ENCODE measurements at places on chromosomes 13 and 19.

GRCh38 chr13:37495046-37495445 is 103.5 kb downstream of the POSTN start:
- no peak for DNase-seq

GRCh38 chr19:30799865-30800755 is 427.9 kb downstream of the ZNF536 start:
- DNase-seq = no peak

GRCh38 chr19:39817888-39818561 is 15.9 kb downstream of the DYRK1B start:
- DNase-seq = no peak

DNA sequence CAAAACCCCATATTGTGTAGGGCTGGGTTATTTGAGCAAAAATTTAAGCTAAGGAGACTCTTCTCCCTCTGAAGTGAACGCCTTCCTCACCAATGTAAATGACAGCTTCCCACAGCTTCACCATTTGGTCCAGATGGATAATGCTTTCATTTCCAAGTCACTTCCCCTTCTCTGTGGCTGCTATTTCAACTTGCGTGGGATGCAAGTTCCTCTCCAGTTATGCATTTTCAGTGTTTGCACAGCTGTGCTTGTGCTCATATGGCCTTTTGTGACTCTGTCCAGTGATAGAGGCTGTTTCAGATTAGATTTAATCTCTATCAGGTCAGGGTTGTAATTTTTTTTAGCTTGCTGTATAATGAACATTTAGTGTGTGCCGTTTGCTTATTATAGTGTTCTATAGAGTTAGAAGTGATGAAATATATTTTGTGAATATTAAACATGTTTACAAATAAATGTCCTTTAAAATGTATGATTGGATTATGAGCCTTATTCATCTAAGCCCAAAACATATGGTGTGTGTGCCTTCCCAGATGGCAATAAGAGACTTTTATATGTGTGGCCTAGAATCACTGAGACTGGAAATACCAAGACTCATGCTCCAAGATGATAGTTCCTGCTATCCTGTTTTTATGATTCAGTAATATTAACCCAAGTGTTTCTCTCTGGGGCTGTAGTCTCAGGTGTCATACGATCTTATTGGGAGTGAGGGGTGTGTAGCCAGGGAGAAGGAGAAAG is 86.6 kb downstream of the TNFRSF19 start:
- DNase-seq = no peak

GRCh38 chr13:76764429-76764828 is 121.8 kb downstream of the KCTD12 start:
- no peak for DNase-seq

DNA sequence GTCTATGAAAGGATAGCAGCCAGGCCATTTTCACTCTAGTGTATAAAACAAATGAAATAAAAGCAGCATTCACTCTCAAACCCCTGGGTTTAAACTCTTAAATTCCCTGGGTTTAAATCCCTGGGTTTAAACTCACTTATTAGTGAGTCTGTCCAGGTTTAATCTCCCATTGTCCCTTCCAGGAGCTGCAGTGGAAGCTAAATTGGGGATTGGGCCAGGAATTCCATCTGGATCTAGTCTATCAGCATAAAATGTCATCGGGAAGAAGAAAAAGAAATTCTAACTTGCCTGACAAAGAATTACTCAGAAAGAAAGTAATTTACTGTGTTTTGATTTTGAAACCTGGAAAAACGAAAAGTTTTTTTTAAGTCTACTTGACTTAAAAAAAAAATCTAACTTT is 54.8 kb downstream of the FRY start:
- DNase-seq = no peak

- DNase-seq = no peak
Observed at GRCh38 chr19:1794424-1795172, 17.5 kb downstream of the ATP8B3 start.

GRCh38 chr19:32178401-32178800 is 167.0 kb upstream of the ZNF507 start:
- no peak for DNase-seq

GRCh38 chr19:49019242-49019932 is 2.5 kb upstream of the LHB start:
- no peak for DNase-seq

DNA sequence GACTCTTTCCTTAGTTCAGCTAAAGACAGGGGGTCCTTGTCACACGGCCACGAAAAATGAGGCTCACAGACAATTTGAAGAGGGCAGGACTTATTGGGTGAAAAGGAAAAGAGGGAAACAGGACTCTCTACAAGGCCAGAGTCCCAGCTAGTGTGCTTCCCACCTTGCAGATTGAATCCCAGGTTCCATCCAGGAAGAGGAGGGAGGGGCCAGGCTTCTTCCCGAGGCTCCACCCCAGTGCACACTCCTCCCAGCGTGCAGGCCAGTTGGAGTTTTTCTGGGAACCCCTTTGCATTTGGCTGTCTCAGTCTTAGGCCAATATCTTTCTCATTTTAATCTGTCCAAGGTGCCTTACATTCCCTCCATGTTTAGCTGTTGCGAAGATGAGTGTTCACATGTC is 106.8 kb downstream of the DNAJC3 start:
- DNase-seq = no peak

DNA sequence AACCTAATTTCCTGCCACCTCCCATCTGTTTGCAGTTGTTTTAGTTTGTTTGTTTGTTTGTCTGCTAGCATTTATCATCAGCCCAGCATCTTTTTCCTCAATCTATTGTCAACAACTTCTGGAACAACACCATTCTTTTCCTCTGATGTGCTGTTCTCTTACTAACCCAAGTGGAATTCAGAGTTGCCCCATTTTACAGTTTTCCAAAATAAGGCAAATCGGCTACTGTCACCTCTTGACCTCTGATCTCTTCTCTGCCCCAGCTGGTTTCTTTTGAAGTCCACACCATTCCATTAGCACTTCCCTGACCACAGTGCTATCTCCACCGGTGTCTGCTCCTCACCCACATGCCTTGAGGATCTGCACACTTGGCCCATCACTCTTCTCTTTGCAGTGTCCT is 102.4 kb downstream of the EFNB2 start:
- no peak for DNase-seq

GRCh38 chr13:31846961-31847752 is 107.8 kb downstream of the RXFP2 start:
- DNase-seq = no peak

DNA sequence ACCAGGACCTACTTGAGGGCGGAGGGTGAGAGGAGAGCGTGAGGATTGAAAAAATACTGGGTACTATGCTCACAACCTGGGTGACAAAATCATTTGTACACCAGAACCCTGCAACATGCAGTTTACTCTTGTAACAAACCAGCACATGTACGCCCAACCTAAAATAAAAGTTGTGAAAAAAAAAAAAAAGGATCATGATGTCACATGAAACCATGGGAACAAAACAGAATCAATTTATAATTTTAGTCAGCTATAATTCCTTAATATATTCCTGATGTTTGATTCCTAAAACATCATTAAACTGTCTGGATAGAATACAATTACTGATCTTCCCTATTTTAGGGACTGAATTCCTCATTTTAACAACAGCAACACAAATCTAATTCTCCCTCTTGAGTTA is 160.6 kb upstream of the SPRY2 start:
- DNase-seq = no peak

DNA sequence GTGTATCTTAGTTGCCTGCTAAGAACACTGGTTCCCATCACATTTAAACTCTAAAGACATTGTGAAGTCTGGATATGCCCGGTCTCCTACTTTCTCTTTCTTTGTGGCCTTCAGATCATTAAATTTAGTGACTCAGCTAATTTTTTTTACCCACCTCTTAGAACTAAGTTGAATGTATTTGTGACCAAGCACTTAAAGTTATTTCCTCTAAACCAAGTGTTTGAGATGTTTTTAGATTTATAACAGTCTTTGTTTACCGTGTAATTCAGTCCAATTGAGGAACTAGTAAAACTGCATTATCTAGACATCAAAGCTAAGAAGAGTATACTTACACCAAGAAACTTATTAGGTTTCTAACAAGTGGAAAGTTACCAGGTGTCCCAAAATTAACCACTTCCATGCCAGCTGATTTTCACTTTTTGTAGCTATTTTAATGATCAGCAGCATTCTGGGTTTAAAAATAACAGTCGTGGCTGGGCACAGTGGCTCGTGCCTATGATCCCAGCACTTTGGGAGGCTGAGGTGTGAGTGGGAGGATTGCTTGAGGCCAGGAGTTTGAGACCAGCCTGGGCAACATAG is 53.1 kb downstream of the ARHGAP35 start:
- DNase-seq = no peak

GRCh38 chr19:45492627-45493470 is 4.0 kb downstream of the RTN2 start:
- DNase-seq = no peak

DNA sequence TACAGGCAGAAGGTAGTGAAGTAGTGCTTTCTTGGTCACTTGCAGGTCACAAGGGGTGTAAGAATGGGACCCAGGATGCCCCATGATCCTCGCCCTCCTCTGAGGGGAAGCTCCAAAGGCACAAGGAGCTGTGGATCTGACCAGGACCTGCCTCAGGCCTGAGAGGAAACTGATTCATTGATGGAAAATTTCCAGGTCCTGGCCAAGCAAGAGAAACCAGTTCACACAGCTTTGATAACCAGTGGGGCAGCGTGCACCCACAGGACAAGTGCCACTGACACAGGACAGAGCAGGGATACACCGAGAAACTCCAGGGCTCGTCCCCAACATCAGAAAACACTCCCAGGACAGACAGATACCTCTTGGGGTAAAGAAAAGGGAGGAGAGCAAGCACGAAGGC is 177.1 kb downstream of the RBM26 start:
- no peak for DNase-seq

- no peak for DNase-seq
Observed at GRCh38 chr19:1833540-1833939, 14.7 kb downstream of the REXO1 start.

DNA sequence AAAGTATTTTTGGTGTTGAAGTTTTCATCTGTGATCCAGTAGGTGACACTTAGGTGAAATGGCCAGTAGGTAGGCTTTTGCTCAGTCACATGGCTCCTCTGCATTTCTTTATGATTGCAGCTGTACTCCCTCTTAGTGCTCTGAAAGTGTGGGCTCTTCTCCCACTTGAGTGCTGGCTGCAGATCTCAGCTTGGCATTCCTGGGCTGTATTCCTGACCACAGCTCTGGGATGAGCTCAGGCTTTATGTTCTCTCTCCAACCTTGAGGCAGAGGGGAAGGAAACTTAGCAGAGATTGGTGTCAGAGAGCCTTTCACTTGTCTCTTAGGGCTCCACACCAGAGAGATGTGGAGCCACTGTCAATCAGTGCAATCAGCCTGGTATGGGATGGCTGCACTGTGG is 254.3 kb downstream of the NDFIP2 start:
- DNase-seq = no peak

GRCh38 chr13:109810761-109811510 is 24.6 kb upstream of the IRS2 start:
- no peak for DNase-seq

GRCh38 chr13:99335603-99336002 is 28.4 kb upstream of the GPR183 start:
- DNase-seq = no peak

GRCh38 chr13:108850691-108851090 is 221.3 kb downstream of the MYO16 start:
- no peak for DNase-seq

DNA sequence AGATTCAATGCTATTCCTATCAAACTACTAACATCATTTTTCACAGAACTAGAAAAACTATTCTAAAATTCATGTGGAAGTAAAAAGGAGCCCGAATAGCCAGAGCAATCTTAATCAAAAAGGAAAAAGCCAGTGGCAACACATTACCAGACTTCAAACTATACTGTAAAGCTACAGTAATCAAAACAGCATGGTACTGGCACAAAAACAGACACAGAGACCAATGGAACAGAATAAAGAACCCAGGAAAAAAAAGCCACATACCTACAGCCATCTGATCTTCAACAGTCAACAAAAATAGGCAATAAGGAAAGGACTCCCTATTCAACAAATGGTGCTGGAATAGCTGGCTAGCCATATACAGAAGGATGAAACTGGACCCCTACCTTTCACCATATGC is 10.4 kb upstream of the SOHLH2 start:
- no peak for DNase-seq

GRCh38 chr19:17112700-17113099 is 37.1 kb downstream of the MYO9B start:
- no peak for DNase-seq

DNA sequence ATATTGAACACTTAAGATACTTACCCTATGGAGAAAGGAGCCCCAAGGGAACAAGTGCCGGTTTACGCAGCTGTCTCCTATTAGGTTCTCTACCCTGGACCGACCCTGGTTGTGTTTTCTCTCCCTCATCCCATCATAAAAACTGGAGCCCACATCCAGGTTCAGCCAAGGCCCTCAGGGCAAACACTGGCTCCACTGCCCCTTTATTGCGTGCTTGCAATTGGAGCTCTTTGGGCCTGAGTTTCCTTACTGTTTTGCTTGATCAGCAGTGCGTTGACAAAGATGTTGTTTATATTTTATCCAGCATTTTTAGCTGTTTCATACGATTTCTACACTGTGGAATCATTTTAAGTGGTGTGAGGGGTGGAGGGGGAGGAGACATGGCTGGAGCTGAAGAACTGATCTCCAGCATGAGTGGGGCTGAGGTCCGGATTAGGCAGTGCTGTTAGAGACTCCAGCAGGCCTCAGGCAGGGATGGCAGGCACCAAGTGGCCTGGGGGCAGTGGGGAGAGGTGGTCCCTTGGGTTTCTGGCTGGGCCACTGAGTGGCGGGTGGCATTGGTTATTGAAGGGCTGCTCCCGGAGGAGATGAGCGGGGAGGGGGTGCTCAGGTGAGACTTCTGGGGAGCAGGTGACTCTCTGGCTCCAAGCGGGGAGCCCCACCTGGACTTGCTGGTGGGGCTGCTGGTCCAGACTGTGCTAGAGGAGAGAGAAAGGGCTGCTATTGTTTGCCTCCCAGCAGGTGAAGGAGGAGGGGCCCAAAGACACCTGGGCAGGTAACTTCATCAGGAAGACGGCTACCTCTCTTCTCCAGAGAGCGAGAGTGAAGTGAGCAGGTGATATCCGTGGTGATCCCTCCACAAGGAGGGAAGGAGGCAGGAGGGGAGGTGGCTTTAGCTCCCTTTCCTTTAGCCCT is 62.4 kb upstream of the RNF113B start:
- DNase-seq = no peak

DNA sequence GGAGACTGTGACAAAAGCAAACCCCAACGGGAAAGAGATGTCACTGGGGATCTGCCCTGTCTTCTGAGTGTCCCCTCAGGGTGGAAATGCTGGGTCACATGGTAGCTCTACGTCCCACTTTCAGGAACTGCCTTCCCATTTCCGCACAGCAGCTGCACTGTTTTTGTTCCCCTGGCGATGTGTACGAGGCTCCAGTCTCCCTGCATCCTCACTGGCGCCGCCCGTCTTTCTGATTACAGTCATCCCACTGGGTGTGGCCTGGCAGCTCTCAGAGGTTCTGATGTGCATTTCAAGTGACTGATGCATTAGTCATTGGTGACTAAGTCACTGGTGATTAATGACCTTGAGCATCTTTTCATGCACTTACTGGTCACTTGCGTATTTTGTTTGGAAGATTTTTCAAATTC is 21.2 kb downstream of the PCID2 start:
- DNase-seq = no peak

- DNase-seq = no peak
Observed at GRCh38 chr13:37403776-37404527, 194.6 kb downstream of the POSTN start.

- no peak for DNase-seq
Observed at GRCh38 chr19:33866696-33867095, 70.0 kb downstream of the KCTD15 start.
